GM12891 (cell line): ENCODE measurements at places on chromosomes 3 and 15.

DNA sequence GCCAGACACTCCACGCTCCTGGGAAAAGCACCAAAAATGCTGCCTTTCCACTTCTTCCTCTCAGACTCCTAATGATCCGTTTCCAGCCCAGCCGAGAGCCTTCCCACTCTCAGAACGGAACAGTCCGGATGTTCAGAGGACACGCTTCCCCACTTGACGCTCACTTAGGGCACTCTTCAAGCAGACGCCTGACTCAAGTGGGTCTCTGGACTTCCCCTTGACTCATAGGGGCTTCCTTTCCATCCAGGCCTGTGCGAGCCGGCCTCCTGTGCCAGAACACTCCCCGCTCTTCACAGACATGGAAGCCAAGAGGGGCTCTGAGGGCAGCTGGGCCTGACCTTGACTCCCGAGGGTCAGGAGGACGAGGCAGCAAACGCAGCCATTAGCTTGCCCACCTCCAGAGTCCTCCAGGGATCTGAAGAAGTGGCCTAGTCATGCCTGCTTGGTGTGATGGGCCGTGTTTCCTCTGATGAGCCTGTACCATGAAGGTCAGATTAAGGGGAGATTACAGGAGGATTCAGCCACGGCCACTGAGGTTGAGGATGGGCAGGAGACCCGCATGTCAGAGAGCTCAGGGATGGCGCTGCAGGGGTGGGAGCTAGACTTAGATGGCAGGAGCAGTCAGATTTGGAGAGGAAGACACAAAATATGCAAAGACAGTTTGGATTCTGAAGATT, 114.7 kb upstream of the TLE3 start:
- no peak for DNase-seq

DNA sequence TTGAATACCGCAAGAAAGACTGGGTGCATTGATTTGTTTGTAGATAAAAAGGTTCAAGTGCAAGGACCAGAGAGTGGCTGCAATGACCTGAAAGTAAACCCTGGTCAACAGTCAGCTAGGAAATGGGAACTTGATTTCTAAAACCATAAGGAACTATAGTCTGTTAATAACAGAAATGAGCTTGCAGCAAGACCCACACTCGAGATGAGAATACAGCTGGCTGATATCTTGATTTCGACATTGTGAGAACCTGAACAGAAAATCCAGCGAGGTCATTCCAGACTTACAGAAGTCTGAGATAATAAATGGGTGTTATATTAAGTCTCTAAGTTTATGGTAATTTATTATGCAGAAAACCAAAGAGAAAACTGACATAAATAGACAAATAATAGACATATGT, 177.3 kb downstream of the NFKBIZ start:
- DNase-seq: no peak

DNA sequence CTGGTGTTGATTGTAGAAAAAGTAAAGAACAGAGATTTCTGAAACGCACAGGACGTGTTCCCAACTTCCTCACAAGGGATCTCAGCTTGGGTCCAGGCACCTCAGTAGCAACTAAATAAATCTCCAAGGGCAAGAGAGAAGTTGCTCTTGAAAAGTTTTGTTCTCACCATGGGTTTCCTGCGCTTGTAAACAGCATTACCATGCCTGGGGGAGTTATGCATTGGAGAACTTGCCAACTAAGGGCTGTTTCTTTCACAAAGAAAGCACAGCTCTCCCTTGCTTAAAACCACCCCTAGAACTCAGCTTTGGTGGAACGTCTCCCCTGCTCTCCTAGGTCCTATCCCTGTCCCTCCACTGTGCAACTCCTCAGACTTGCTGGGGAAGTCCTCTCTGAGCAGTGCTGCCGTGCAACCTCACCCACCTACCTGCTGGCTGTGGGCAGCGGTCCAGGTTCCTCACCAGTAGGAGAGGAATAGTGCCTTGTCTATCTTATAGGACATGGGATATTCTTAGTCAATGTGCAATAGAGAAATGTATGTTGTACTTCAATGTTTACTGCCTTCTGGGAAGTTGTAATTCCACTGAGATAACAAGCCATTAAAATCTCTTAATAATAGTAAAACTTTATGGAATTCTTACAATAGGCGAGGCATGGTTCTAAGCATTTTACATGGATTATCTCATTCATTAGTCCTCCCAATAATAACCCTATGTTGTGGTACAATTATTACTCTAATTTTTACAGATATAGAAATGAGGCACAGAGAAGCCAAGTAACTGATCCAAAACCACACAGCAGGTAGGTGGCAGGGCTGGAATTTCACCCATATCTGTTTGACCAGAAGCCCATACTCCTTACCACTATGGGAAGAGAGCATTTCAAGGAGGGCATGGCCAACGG, 51.5 kb downstream of the UMPS start:
- DNase-seq: no peak

- DNase-seq: no peak
Measured at GRCh38 chr3:188947401-188948280, 224.1 kb upstream of the TPRG1 start.

DNA sequence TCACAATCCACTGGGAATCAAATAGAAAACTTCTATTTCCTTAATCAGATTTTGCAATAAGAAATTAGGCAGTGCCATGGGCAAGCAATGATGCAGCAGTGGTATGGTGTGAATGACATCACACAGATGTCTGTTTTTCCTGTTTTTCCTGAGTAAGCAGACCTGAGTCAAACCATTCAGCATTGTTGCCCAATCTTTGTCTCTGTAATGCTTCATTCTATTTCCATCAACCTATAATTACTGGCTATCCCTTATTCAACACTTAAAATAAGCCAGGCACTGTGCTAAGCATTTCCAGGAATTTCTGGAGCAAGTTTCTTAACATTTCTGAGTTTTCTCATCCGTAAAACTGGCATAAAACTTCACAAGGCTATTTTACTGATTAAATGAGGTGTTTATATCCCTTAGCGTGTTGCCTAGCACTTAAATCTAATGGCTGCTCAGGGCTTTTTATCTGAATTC, 11.3 kb upstream of the OXSR1 start:
- DNase-seq: no peak

DNA sequence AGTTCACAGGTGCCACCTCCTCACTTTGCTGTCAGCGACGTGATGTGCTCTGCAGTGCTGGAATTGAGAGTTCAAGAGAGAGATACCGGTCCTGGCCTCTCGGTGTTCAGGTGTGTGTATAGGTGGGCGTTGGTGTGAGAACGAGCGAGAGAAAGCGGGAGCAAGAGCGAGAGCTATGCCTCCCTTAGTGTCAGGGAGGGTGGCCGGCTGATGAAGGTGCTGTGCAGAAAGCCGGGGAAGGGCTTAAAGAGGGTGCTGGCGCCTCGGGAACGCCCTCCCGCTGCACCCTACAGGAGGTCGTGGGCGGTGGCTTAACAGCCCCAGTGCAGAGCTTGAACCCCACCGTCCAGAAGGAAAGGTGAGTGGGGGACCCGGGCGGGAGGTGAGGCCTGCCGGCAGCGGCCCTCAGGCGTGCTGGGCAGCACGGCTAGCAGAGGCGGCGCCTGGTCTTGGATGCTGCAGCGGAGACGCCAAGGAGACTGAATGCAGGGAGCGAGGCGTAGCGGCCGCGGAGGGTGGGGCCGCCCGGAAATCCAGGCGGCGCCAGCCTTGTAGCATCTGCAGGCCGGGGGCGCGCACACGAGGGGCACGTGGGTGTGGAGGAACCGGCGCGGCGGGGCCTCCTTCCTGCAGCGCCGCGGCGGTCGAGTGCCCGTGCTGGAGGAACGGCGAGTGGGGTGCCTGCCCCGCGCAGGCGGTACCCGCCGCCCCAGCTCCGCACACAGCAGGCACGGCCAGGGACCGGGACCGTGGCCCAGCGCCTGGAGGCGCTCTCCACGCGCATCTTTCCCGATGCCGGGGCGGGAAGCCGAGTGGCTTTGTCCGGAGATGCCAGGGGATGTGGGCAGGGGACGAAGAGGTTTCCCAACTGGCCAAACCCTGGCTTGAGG, 246.8 kb upstream of the TOPAZ1 start:
- no peak for DNase-seq

- no peak for DNase-seq
Measured at GRCh38 chr3:169172535-169172934, 491.0 kb downstream of the MECOM start.

- DNase-seq: no peak
Measured at GRCh38 chr3:181626036-181626435, 85.7 kb upstream of the SOX2 start.

- DNase-seq: no peak
Measured at GRCh38 chr15:68249058-68249713, 19.7 kb upstream of the CLN6 start.

DNA sequence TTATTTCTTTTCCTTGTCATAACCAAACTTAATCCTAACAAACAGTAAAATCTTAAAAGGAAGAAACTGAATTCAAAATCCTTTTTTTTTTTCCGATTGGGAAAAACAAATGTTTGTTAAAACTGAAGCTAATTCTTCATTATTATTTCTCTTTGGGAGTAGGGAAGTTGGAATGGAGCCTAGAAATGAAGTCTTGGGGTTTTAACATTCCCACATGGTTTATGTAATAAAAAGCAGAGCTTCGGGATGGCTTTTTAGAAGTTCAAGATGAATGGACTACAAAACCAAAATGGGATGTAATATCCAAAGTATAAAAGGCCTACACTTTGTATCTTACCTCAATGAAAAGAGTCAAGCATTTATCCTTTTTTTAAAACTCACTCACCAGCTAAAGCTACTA, 189.0 kb upstream of the TMC3 start:
- DNase-seq: no peak

GRCh38 chr3:10549617-10550230, 44.3 kb upstream of the ATP2B2 start:
- no peak for DNase-seq

DNA sequence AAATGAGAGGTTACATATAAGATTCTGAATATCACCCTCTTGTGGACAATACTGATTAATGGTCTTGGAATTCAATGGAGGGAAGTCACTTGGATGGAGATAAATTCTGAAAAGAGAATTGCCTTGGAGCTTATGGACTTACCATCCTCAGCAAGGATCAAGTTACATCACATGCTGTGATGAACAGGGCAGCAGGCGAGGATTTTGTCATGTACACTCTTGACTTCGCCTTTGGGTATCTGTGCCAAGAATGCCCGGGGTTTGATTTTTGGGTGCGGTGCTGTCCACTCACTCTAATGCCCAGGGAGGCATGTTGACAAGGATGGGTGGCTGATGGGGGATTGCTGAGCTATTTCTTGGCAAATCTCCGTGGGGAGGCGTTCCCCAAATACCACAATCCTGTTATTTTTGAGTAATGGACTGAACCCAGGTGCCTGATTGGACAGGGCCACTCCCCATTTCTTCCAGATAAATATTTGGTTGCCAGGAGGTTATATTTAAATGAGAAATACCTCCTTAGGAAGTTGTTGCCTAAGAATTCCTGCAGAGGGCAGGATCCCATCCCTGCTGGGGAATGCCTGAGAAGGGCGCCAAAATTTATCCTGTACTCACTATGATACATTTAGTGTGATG, 96.3 kb downstream of the TPRG1 start:
- no peak for DNase-seq

DNA sequence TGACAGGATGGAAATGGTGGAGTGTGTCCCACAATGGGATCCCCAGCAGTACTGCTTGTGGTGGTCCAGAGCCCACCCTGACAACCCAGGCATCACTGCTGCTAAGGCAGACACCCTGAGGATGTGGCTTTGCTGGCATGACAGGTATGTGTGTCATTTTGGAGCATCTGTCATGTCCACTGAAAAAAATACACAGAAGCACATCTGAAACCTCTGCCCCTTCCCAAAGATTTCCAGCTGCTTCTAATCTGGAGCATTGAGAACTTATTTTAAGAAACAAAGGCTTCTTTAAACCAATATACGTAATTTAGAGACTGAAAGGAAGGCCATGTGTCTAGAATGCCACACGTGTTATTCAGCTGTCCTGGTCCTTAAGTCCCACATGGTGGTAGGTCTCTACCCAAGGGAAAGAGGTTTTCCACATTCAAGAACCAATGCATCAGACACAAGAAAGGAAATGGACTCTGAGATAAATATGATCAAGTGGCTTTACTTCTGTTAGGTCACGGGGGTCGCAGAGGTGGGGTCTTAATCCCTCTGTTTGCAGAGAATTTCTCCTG, 88.3 kb downstream of the PDZRN3 start:
- no peak for DNase-seq

DNA sequence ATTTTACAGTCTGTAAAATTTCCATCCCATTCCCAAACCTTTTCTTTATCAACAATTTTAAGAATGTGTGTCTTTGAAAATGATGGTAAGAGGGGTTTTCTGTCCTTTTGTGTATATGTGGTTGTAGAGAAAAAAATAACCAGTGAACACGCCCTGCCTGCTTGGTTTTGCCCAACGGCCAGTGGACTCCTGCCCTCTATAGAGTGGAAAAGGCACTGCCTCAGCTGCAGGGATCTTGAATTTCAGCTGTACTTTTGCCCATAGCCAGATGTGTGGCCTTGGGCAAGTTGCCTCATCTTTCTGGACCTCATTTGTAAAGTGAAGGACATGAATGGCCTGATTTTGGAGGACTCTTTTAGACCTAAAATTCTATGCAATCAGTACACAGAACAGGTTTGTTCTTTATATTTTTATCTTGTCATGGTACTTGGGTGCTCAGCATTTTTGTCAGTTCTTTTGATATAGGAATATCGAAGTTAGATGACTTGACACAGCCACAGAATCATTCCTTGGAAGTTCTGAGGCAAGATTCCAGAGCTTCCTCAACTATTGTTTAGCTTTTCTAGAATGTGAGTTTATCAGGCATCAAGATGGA, 81.0 kb downstream of the CLDN11 start:
- peak; percentile 31 for DNase-seq

- DNase-seq: no peak
Measured at GRCh38 chr15:41281236-41281635, 50.2 kb downstream of the CHP1 start.

DNA sequence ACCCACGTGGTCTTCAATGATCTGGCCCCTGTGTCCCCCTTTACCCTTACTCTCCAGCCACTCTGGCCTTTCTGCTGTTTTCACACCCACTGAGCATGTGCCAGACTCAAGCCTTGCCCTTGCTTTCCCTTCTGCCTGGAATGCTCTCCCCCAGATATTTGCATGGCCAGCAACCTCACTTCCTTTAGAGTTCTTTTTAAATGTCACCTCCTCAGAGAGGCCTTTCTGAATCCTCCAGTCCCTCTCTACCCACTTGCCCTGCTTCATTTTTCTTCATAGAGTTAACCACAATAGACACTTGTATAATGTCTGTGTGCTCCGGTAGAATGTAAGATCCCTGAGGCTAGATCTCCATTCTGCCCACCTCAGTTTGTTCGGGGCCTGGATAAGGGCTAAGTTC, 39.4 kb upstream of the TIPARP start:
- DNase-seq: no peak
